ENCODE measurements at places on chromosomes 7 and 10.

GRCh38 chr10:58351616-58352578, 17.1 kb downstream of the UBE2D1 start:
- no peak for DNase-seq

DNA sequence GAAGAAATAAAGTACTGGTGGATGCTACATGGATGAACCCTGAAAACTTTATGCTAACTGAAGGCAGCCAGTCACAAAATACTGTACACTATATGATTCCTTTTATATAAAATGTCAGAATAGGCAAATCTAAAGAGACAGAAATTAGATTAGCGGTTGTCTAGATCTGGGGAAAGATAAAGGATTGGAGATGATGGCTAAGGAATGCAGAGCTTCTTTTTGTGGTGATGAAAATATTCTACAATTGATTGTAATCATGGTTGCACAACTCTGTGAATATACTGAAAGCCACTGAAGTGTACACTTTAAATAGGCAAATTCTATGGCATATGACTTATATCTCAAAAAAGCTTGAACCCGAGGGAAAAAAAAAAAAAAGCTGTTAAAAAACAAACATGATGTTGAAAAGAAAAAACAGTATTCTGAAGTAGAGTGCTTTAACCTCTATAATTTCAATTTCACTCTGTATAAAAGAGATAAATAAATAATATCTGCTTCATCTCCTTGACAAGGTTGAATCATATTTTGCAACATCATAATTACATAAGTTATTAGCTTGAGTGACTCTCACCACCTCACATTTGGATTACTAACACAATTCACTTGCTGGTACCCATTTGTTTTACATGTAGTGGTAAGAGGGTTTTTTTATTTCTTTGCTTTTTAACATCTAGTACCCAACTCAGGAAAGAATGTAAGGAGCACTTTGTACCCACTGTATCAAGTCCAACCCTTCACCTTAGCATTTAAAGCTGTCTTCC, 2.8 kb upstream of the GNAI1 start:
- DNase-seq, result no peak

GRCh38 chr10:88640186-88640585, 24.1 kb upstream of the LIPF start:
- no peak for DNase-seq

DNA sequence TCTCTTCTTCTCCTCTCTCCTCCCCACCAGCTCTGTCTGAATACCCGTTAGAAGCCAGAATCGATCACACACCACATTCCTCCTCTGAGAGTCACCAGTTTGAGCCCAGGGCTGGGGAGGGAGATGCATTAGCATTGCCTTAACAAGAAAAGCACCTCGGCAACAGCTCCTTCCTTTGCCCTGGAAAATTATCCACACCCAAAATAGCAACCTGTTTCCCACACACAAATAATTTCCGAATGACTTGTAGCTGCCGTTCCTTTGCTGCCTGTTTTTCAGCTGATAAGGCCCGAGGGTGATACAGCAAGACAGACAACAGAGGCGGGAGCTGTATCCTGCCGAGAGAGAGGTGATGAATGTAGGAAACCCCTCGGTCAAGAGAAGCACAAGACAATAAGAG, 91.3 kb downstream of the CPXM2 start:
- DNase-seq, result no peak

GRCh38 chr7:105840981-105841749, 35.2 kb downstream of the ATXN7L1 start:
- DNase-seq, result no peak

GRCh38 chr10:125146791-125147579, 13.4 kb downstream of the CTBP2 start:
- no peak for DNase-seq

GRCh38 chr7:75534727-75535307, 42.7 kb downstream of the SPDYE5 start:
- no peak for DNase-seq

- DNase-seq, result peak; percentile 15
These were observed 26.7 kb upstream of the OTUD1 start for GRCh38 chr10:23412223-23412622.

GRCh38 chr10:31644931-31645633, 283.5 kb downstream of the ARHGAP12 start:
- DNase-seq, result no peak

DNA sequence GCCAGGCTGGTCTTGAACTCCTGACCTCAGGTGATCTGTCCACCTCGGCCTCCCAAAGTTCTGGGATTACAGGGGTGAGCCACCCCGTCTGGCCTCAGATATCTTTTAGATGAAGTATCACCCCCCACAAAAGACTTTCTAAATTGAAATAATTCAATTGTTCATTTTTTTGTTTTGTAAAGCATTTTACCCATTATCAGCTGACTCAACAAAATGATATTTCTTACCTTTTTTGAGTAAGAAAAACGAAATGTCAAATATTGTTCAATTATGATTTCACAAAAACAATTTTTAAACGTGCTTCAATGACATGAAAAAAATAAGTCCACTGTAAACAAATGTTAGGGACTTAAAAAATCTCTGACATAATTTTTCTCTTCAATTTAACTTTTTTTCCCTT, 822 bp upstream of the PRPF18 start:
- DNase-seq, result no peak

GRCh38 chr10:123150986-123151736, 3.0 kb upstream of the BUB3 start:
- no peak for DNase-seq

DNA sequence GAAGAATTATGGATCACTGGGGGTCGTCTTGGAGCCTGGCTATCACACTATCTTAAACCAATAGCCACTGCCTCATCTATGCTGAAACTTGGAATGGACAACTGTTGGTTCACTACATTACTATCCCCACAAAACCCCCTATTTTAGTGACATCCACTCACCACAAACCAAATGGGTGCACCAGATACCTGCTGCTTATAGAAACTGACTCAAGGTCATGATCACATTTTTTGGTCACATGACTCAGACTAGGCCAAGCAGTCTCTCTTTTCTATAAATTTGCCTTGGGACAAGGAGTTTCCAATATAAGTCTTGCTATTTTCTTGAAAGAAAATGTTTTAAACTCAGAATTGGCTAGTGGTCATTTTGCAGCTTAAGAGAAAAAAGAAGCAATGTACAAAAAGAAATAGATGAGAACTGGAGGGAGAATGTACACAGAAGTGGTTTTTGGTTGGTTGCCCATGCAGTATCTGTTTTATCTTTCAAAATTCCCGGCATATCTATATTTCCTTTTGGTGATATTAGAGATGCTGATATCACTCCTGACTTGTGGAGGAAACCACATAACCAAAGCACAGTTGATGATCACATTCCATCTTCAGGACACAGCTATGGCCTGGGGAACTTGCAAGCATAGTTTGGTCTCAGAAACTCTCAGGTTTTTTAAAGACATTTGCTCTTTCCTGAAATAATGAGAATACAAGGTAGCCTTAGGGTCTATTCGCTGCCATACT, 85.2 kb upstream of the CACNA2D1 start:
- no peak for DNase-seq

DNA sequence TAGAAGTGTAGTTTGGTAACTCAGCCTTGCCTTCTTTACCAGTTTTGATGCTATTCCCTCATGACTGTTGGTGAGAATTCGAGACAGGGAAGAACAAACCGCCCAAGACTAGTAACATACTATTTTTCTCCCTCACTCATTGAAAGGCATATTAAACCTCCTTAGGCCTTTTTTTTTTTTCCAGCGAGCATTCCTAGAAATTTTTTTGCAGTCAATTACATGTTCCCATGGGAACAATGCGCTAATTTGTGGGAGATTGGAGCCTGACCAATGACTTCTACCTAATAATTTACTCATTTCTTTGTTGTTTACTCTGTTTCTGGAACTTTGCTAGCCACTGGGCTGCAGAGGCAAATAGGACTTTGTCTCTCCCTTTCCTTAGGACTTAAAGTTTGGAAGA, 6.0 kb downstream of the VPS50 start:
- DNase-seq, result no peak

DNA sequence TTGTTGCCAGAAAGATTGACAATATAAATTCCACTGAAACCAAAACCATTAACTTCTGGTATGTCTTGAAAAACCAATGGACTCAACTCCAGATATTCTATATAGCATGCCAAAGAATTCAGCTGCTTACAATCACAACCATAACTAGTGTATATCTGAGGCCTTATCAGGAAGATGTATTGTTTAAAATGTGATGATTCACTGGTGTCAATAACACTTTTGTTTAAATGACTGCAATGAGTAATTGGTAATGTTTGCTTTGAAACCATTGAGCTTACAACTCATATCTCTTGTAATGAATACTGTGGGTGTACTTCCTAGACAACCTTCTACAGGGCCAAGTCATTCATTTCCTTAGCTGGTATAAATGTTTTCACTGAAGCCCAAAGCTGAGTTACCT, 727.9 kb upstream of the KCND2 start:
- no peak for DNase-seq

DNA sequence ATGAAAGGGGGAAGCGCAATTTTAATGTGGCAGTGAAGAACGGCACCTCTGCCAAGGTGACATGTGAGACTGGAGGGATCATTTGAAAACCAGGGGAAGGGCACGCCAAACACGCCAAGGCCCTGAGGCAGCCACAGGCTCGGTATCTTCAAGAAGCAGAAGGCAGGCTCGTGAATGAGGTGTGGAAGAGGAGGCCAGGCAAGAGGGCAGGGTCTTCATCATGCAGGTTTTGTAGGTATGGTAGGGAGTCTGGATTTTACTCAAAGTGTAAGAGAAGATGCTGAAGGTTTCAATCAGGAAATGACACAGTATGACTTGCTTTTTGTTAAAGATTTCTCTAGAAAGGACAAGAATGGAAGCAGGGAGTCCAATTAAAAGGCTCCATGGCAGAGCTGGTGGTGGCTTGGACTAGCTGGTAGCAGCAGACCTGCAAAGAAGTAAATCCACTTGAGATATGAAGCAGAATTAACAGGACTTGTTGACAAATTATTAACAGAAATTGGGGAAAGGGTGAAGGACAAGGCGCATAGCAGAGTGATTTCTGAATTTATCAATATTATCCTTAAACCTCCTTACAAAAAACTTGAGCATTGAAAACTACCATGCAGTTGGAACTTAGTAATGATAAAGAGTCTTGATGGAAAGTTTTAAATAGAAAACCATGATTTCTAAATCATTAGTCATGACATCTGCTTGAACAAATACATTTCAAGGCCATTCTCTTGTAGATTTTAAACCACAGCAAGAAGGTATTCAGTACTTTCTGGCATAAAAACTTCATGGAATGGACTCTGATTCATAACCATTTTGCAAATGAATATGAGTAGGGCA, 70.4 kb downstream of the COA1 start:
- peak; percentile 51 for DNase-seq

GRCh38 chr10:13920465-13920864, 333.7 kb downstream of the PRPF18 start:
- DNase-seq, result no peak

DNA sequence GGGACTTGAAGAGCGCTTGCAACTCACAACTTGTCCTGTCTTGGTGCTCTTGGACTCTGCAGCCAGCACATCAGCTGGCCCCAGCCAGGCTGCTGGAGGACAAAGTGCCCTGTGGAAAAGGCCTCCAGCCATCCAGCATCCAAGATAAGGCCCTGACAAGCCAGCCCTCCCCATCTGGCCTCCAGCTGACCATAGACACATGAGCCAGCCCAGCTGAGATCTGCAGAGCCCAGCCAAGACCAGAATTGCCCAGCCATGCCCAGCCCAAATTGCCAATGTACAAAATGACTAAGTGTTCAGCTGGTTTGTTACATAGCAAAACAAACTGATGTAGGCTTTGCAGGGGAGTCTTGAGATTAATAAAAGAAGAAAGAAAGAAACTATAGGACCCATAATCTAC, 36.0 kb upstream of the FRMD4A start:
- no peak for DNase-seq

DNA sequence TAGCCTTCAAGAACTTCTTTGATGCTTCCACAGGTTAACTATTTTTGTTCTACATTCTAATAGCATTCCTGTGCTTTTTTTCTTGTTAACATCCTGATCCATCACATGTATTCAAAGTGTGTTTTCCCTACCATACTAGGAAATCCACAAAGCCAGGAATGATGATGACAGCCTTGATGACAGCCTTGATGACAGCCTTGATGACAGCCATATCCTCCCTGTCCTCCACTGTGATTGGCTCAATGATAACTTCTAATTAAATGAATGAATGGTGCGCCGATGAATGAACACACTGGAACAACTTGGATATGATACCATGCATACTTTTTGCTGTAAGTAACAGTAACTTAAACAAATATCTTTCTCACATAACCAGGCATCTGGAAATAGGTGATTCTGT, 8.3 kb upstream of the TACR2 start:
- no peak for DNase-seq

GRCh38 chr10:131181456-131181855, 130.1 kb downstream of the TCERG1L start:
- no peak for DNase-seq

DNA sequence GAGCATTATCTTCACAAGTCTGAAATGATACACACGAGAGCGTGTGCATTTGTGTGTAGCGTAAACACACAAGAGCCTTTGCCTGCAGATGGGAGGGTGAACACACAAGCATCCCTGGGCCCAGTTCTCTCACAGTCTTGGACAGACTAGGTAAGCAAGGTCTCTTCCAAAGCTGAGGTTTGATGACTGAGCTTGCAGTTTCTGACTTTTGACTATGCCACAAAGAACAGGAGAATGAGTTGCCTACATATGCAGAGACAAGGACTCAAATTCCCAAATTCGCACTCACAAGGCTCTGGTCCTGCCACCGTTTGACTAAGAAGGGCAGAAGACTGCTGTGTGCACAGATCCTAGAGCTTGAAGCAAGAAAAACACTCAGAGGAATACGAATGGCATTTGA, 55.8 kb downstream of the FAM53B start:
- no peak for DNase-seq

DNA sequence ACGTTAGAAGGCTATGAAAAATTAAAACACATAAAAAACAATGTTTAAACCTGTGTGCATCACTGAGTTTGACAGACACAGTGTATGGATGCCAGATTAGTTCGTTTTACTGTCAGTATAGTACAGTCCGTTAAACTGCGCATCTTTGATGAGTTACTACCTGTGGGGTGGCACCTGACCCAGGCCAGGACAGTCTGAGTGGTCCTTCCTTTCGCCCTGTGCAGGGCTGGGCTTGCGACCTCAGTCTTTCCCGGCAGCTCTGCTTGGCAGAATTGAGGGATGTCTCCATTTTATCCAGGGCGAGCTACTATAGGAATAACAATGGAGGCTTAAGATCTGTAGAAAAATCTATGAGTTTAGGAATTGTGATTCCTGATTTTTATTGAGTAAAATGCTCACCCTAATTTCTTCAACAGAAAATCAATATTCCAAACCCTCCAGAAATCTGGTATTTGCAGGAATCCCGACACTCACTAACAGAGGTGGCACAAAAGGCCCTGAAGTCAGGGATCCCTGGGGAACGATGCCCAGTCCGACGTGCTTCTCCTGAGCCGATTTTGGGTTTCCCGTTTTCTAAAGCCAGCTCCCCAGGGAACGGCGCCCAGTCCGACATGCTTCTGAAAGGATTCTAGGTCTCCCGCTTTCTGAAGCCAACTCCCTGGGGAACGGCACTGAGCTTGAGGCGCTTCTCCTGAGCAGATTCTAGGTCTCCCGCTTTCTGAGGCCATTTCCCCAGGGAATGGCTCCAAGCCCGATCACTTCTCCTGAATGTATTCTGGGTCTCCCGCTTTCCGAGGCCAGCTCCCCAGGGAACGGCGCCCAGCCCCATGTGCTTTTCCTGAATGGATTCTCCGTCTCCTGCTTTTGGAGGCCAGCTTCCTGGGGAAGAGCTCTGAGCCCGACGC, 377.6 kb downstream of the DNAJB6 start:
- no peak for DNase-seq
